ENCODE measurements at places on chromosomes 2 and 18. TPM values are rescaled to one million over a fixed set of nuclear protein-coding genes. Genes with fewer than 3 reads are reported as not detected.

GRCh38 chr2:188813315-188813714 is 160.9 kb upstream of the COL3A1 start:
- no peak for DNase-seq

DNA sequence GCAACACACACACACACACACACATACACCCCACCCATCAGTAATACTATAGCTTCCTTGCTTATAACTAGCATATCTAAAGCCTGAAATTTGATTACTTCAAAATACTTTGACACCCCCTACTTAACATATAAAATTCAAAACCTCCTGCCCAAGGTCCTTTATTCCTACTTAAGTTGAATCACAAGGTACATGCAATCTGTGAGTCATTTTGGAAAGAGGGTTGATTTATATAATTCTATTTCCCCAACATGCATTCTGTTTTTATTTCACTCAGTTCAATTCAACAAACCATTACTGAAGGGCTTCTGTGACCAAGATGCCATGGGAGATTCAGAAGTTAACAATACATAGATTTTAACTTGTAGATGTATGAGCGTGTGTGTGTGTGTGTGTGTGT is 420.7 kb downstream of the METTL4 start:
- no peak for DNase-seq

DNA sequence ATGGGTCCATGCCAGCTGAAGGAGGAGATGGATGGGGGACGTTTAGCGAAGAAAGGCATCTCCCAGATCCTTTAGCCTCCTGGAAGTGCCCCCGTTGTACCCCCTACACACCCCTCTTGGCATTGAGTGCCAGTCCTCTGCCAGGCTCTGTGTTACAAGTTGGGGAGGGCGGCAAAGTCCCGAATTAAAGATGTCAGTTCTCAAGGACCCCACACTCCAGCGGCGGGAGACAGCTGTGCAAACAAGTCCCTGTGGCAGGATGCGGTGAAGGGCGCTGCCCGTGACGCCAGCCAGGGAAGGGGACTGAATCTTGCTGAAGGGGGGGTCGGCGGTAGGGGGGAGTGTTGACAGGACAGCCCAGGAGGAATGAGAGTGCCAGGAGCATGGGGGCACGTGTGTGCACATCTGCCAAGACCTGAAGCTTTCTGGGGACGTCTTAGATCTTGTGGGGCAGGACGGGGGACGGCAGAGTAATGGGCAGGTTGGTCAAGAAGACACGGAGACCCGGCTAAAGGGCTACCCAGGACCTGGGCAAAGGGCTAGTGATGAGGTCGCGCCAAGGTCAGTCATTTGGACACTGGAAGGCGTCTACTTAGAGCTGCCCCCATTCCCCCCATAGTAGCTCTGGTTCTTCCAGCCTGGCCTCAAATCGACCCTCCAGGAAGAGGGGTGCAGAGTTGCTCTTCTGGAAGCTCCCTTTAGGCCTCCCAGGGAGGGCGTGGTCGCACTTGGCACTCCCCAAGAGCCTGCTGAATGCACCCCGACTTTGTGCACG is 2.8 kb upstream of the CTDSP1 start:
- no peak for DNase-seq

DNA sequence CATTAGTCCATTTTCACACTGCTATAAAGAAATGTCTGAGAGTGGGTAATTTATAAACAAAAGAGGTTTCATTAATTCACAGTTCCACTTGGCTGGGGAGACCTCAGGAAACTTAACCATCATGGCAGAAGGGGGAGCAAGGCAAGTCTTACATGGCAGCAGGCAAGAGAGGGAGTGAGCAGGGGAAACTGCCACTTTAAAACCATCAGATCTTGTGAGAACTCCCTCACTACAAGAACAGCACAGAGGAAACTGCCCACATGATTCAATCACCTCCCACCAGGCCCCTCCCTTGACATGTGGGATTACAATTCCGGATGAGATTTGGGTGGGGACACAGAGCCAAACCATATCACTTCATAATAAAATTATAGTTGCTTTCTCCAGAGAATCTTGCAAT is 365.5 kb upstream of the ID2 start:
- no peak for DNase-seq

GRCh38 chr2:58140508-58141072 is 94.0 kb downstream of the VRK2 start:
- DNase-seq, result no peak

GRCh38 chr2:215731108-215731658 is 282.2 kb downstream of the MREG start:
- DNase-seq, result no peak

DNA sequence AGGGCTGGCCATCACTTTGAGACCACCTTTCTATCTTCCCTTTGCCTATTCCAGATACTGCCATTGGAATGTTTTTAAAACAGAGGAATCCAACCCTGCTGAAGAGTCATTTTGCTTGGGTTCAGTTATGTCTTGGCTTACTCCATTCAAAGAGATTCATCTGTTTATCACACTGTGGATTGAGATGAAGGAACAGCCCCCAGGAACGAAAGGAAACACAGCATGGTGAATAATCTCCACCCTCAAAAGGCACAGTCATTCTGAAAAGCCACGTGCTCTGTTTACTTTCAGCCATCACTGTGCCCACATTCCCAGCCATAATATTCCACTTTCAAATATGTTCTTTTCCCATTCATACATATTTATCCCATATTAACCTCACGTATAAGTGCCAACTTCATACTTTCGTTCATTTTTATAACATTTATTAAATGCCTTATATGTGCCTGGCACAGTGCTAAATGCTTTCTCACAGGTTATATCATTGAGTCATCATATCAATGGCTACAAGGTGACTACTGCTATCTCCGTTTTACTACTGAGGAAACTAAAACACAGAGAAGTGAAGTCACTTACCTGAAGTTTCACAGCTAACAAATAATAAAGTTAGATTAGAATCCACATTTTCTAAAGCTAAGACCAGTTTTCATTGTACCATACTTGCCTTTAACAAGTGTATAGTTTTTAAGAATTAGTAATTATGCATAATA is 143.6 kb downstream of the OSR1 start:
- DNase-seq, result no peak

The M1AP gene
- total RNA-seq, result not detected

The OBSL1 gene
- total RNA-seq, result 15.6 TPM

The STPG4 gene
- 0.11 TPM for total RNA-seq

The HOXD8 gene
- not detected for total RNA-seq

The OTOS gene
- total RNA-seq, result not detected

Data from pulmonary artery endothelial cell (primary cell).